ENCODE measurements at places on chromosomes 5 and 9. TPM values are rescaled to one million over a fixed set of nuclear protein-coding genes. Genes with fewer than 3 reads are reported as not detected.
A peak's percentile ranks its signal among the peaks of the same experiment; 100 is the strongest.

DNA sequence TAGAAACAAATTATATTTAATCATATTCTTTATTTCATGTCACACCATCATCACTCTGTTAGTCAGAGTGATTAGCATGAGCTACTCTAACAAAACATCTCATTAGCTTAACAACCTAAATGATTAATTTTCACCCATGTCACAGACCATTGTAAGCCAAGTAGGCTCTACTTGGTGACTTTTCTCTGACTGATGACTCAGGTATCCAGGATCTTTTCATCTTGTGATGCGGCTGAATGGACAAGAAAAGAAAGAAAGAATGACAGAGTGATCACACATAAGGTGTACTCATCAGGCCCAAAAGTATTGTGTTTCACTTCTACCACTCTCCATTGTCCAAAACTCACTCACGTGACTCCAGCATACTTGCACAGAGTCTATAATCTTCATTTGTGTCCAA, 299.3 kb downstream of the ANXA1 start:
- no peaks in the 10 kb centered on the region for H3K36me3 ChIP-seq
- no peak overlapping the region for H3K27ac ChIP-seq
- no peaks in the 10 kb centered on the region for H3K27me3 ChIP-seq

DNA sequence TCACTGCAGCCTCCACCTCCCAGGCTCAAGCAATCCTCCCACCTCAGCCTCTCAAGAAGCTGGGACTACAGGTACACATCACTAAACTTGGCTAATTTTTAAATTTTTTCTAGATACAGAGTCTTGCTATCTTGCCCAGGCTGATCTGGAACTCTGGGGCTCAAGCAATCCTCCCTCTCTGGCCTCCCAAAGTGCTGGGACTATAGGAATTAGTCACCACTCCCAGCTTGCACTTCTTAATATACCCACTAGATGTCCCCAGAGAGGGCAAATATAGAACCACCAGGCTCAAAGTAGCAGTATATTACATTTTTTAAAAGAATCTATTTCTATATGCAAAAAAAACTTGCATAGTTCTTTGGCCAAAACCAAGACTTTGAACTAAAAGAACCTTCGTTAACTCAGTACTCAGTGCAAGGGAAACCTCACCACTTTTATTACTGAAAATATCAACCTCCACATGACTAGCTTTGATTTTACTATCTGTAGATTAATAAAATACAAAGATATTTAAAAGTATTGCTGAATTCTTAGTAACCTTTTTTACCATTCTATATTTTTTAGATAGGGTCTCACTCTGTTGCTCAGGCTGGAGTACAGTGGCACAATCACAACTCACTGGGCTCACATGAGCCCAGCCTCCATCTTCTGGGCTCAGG, 25.8 kb upstream of the HSD17B3 start:
- no peaks in the 10 kb centered on the region for H3K36me3 ChIP-seq
- H3K27me3 ChIP-seq: no peaks in the 10 kb centered on the region
- H3K27ac ChIP-seq: no peak overlapping the region
- peak; percentile 63 for DNase-seq
- no peak overlapping the region for H3K4me3 ChIP-seq
- no peaks in the 10 kb centered on the region for H3K4me1 ChIP-seq

- DNase-seq: no peak
- no peak overlapping the region for H3K27ac ChIP-seq
- H3K27me3 ChIP-seq: no peaks in the 10 kb centered on the region
Observed at GRCh38 chr5:10703676-10704075, 57.4 kb downstream of the DAP start.

DNA sequence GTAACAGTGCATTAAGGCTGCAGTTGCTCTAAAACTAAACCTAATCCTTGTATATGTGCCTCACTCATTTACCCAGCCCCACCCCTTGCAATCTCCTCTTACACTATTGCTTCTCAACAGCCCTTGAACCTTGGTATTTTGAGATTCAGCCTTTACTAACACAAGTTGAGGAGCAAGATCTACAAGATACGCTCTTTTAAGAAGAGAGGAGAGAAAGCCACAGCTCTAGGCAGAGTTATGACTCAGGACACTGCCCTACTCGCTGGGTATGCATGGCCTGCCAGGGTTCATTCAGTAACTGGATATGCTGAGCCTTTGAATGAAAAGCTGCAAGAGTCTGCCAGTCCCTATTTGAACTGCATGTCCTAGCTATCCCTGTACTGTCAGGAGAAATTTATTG, 219.5 kb downstream of the PCSK5 start:
- DNase-seq: no peak
- no peaks in the 10 kb centered on the region for H3K36me3 ChIP-seq
- H3K4me1 ChIP-seq: no peaks in the 10 kb centered on the region
- no peaks in the 10 kb centered on the region for H3K27me3 ChIP-seq

- no peaks in the 10 kb centered on the region for H3K27me3 ChIP-seq
- no peak overlapping the region for H3K4me3 ChIP-seq
- H3K4me1 ChIP-seq: peaks cover 11% of the 10 kb centered on the region
- DNase-seq: no peak
Observed at GRCh38 chr5:71652349-71652748, 65.2 kb downstream of the MCCC2 start.

GRCh38 chr5:91030521-91031401, 352.4 kb downstream of the ARRDC3 start:
- no peak overlapping the region for H3K4me3 ChIP-seq
- H3K27me3 ChIP-seq: peaks cover 21% of the 10 kb centered on the region
- no peaks in the 10 kb centered on the region for H3K4me1 ChIP-seq
- DNase-seq: no peak
- H3K36me3 ChIP-seq: no peaks in the 10 kb centered on the region
- no peak overlapping the region for H3K27ac ChIP-seq

DNA sequence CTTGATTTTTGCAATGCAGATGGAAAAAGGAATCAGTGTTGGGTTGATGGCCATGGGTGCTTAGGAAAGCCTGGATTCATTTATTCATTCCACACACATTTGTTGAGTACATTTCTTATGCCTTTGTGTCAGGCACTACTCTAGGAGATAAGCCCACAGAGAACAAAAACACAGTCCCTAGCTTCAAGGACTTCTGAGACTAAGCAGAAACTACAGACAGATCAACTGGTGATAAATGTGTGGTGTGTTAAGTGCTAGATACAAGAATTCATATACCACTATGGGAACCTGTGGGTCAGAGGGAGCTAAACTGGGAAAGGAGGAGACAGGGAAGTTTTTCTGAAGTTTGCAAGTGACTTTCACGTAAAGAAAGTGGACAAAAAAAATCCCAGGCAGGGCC, 119.9 kb downstream of the CEMIP2 start:
- no peak overlapping the region for H3K27ac ChIP-seq
- H3K36me3 ChIP-seq: no peaks in the 10 kb centered on the region
- peaks cover 19% of the 10 kb centered on the region for H3K27me3 ChIP-seq
- no peak for DNase-seq
- H3K4me3 ChIP-seq: no peak overlapping the region

MYMK gene
- not detected for total RNA-seq

PDZD2 gene
- not detected for total RNA-seq

CYLC2 gene
- not detected for total RNA-seq

ZNF484 gene
- total RNA-seq: 14.4 TPM

Data from activated CD4-positive, alpha-beta T cell treated with anti-CD3 and anti-CD28 coated beads, Interleukin-2, amount 10 ng/mL, durations not matched to agents 7 days and 5 days (primary cell).